HAP-1 (cell line): ENCODE measurements at places on chromosomes 1 and 21.

DNA sequence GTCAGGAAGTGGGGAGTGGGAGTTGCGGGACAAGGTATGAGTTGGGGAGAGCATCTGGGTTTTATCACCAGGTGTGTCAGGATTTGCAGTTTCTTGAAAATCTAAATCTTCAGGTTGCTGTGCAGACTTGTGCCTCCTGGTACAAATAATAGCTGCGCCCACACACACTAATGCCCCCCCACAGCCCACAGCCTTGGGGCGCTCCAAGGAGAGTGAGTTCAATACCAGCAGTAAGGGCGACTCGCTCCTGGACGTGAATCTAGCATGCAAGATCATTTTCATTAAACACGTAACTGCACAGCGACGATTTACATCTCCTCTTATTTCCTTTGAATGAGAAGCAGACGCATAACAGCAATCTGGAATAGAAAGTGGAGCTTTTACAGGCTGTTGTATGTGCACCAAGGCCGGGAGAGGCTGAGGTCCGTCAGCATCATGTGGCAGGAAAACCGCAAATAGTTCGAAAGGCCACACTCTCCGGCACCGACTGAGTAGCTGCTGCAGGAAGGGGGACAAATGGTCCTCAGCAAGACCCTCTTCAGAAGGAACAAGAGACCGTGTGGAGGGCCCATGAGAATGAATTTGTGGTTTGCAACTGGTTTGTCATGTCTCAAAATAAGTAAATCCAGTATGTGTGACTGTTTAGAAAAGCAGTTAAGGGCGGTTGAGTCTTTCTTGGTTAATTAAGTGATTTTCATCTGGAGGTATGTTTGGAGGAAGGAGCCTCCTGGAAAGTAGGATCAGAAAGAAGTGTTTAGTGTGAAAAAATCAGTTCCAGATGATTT lies 439.5 kb downstream of the SMYD3 start:
- DNase-seq = no peak

DNA sequence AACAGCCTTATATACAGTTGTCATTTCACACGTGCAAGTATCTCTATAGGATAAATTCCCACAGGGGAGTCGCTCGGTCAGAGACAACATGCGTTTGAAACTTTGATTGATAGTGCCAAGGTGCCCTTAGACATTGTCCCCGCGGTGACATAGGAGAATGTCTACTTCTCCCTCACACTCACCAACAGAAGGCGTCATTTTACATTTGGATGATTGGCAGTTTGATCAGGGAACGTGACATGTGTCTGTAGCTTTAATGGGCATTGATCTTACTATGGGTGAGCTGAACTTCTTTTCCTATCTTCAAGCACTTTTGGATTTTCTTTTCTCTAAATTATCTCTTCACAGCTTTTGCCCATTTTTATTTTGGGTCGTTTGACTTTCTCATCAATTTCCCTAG lies 42.6 kb upstream of the PAX7 start:
- no peak for DNase-seq

- no peak for DNase-seq
Observed at GRCh38 chr1:44359234-44359935, 4.3 kb upstream of the ERI3 start.

DNA sequence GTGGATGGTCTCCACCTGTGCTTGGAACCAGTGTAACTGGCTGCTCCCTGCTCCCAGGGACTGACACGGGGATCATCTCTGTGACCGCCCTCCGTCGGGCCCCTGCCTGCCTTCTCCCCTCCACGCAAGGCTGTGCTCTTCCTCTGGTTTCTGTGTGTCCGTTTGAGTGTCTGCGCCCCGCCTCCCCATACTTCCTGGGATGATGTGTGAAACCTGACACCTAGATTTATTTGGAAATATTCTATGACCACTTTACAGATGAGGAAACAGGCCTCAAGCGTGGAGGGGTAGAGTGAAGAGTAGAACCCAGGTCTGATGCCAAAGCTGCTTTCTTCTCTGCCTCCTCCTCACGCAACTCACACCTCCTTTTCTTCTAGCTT lies 24.3 kb downstream of the LDLRAP1 start:
- DNase-seq = no peak

DNA sequence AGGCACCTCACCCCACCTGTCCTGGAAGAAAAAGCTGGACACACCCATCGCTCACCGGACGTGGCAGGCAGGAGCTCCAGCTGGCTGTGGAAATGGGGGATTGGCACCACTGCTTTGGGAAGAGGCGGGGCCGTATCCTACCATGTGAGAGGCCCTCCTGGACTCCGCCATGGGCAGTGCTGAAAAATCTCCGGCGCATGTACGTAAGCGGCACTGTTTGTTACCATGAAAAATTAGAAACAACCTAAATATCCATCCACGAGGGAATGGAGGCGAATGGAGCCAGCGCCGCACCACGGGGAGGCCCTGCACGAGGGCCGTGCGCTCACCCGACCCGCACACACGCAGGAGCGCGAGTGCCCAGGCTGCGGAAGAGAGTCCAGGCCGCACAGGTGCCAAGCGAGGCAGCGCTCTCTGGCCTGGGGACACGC lies 3.1 kb downstream of the KRTAP10-8 start:
- DNase-seq = no peak

DNA sequence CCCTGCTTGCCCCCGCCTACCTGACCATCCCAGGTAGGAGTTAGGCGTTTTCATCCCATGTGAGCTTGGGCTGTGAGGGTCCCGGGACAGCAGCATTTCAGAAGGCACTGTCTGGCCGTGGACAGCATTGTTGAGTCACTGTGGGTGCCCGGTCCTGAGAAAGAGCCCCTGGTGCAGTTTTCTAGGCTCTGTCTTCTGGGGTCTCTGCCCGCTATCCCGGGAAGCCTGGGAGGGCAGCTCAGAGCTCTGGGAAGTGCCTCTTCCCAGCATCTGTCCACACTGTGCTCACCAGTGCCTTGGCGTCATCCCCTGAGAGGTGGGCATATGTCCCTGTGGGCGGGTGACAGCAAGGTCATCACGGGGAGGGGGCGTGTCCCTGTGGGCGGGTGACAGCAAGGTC lies 11.4 kb upstream of the ZNF669 start:
- no peak for DNase-seq

- no peak for DNase-seq
Observed at GRCh38 chr1:91684481-91685196, 184.0 kb downstream of the CDC7 start.

- DNase-seq = no peak
Observed at GRCh38 chr1:211928290-211928801, 97.8 kb upstream of the LPGAT1 start.

GRCh38 chr1:223258751-223259198 lies 105.2 kb downstream of the SUSD4 start:
- no peak for DNase-seq

- DNase-seq = no peak
Observed at GRCh38 chr1:195828325-195828724, 779.9 kb downstream of the KCNT2 start.

DNA sequence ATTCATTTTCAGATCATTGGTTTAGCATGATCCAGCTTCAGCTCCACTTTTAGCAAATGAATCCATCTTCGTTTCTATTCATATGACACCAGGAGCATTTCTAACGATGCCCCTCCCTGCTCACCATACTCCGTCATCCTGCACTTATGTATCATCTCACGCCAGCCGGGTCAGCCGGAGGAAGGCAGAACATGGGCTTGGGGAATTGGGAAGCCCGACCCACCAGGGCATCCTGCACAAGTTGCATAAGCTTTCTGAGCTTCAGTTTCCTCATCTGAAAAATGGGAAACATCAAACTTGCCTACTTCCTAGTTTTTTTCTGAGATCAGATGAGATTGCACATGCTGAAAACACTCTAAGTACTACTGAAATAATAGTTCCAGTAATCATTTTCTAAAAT lies 194.7 kb downstream of the AK5 start:
- DNase-seq = no peak
